Eye (tissue), 1 donor: ENCODE measurements at places on chromosomes 2 and 18.
A peak's percentile ranks its signal among the peaks of the same experiment; 100 is the strongest.

GRCh38 chr18:25279133-25279532, 72.8 kb downstream of the ZNF521 start:
- DNase-seq, result peak; percentile 39

- DNase-seq, result peak; percentile 83
Measured at GRCh38 chr18:61893309-61893970, 633 bp upstream of the RNF152 start.

- no peak for DNase-seq
Measured at GRCh38 chr18:12026562-12026961, 45.3 kb downstream of the IMPA2 start.

DNA sequence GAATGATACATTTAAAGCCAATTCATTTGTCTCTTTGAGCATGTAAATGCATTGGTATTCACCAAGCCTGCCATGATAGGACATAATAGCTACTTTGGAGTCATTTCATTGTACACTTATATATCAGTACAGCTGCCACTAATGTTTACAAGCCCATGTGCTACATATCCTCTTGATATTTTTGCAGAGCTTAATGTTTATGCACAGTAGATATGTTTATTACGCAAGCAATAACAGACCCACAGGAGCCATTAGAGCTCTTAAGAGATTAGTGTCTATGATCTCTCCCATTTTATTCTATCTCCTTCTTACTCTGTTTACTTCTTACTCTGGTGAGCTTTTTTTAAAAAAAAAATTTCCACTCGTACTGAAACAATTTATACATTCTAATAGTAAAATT, 1132.1 kb upstream of the ZEB2 start:
- no peak for DNase-seq

DNA sequence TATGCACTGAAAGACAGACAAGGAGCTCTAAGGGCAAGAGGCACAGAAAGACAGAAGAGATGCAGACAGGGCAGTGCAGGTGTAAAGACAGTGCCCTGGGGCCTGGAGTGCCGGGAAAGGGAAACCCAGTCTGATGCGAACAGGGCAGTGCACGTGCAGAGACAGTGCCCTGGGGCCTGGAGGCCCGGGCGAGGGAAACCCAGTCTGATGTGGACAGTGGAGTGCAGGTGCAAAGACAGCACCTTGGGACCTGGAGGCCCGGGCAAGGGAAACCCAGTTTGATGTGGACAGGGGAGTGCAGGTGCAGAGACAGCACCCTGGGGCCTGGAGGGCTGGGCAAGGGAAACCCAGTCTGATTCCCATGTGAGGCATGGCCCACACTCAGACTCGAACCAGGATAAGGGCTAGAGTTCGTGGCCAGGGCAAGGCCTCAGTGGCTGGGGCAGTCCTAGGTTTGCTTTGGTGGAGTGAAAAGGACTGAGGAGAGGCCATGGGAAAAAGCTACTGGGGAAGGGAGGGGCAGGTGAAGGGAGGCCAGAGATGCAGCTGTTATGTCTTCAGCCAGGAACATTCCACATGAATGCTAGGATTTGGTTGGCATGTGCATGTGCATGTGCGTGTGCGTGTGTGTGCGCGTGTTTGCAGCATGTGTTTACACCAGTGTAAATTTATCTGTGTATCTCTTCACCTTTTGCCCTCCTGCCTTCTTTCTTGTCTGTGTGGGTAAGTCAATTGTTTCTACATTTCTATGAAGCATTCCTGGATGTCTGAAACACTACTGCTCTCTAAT, 39.1 kb upstream of the DNMT3A start:
- DNase-seq, result peak; percentile 39

DNA sequence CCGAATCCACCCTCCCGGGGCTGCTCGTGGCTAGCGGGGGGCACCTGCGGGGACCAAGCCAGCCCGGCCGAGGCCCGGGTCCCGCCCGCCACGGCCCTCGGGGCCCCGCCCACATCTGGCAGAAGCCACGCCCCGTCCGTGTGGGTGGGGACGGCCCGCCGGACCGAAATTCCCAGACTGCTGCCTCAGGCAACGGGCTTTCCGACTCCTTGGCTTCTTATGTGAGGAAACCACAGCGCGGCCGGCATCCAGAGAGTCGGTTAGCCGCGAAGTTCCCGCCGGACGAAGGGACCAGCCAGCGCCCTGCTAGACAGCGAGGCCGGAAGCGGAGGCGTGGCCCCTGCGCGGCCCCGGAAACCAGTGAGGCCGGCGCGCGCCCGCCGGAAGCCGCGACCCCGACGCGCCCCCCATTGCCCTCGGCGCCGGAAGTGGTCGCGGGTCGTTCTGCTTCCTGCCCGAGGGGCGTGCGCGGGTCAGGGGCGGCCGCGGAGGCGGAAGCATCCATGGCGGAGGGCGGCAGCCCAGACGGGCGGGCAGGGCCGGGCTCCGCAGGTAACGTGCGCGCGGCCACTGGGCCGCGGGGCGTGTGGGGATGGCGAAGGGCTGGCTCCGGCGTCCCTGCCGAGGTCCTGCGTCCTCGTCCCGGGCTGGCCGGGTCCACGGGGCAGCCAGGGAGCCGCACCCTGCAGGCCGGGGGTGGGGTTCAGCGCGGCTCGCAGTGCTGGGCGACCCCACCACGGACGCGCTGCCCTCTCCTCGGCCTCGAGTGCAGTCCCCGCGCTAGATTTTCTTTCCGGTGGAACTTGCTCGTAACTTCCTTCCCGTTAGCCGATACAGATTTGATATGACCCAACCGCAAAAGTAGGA, at the start of gene ASB1:
TSS of gene ASB1 (plus strand) at position 360 of the 867 bp plus-strand sequence. CDS start at position 504, 144 bp downstream.
- DNase-seq, result peak; percentile 95

DNA sequence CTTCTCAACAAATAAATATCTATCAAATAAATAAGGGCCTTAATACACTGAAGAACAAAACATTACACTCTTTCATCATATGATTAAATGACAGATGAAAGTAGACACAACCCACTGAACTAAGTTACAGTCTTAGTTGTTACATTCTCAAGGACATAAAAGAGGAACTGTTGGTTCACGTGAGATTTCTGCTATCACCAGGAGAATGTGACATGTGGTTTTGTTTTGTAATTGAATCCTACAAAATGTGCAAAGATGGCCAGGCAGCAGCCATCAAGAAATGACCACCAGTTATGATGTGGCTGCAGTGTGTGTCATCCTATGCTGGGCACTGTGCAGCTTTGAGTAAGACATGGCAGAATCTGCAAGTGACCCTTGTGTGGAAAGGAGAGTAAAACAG, 310.6 kb upstream of the PIK3C3 start:
- no peak for DNase-seq

- no peak for DNase-seq
Measured at GRCh38 chr2:147495734-147496133, 349.1 kb upstream of the ACVR2A start.

- peak; percentile 88 for DNase-seq
Measured at GRCh38 chr2:181673173-181673572, 7.1 kb downstream of the NEUROD1 start.

DNA sequence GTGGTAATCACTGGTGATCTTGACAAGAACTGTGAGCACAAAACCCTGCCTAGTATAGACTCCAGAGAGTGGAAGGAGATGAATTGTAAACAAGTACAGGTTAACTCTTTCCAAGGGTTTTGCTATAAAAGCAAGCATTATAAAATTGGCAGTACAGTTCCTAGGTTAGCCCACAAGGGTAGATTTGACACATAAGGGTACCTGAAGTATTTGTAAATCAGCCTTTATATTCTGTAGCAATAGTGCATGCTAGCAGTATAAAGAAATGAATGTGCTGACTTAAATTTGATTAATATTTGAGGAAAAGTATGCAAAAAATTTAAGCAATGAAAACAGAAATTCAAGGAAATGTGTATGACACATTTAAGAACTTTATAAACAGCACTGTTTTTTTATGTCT, 42.4 kb downstream of the SP3 start:
- no peak for DNase-seq

GRCh38 chr2:43531251-43531650, 64.6 kb downstream of the THADA start:
- no peak for DNase-seq

- DNase-seq, result no peak
Measured at GRCh38 chr2:8394569-8395359, 287.1 kb upstream of the ID2 start.

- no peak for DNase-seq
Measured at GRCh38 chr2:203787979-203788378, 79.6 kb upstream of the CTLA4 start.

GRCh38 chr18:70698574-70698973, 409.7 kb downstream of the SOCS6 start:
- DNase-seq, result no peak

GRCh38 chr2:210503725-210504191, 27.2 kb upstream of the LANCL1 start:
- peak; percentile 48 for DNase-seq

DNA sequence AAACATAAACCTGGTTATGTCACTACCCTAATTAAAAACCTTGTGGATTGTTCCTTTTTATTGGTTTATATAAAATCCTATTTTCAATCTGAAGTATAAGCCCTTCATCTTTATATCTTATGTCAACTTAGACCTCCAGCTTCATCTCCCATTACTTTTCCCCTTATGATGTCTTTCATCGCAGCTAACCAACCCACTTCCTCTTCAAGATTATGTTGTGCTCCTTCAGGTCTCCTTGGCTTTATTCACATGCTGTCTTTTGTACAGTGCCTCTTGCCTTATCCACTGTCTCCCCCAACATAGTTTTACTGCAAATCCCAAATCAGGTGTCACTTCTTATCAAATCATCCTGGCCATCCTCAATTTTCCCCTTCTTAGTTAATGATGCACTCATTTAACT, 25.9 kb downstream of the MBD5 start:
- DNase-seq, result no peak

- DNase-seq, result no peak
Measured at GRCh38 chr2:181120625-181121024, 140.2 kb downstream of the UBE2E3 start.
